GM13977 (cell line): ENCODE measurements at places on chromosomes 11 and 22.

GRCh38 chr11:134944986-134945385, 532.9 kb upstream of the B3GAT1 start:
- DNase-seq: no peak

- no peak for DNase-seq
These were observed 581 bp upstream of the EIF3L start for GRCh38 chr22:37848587-37849088.

DNA sequence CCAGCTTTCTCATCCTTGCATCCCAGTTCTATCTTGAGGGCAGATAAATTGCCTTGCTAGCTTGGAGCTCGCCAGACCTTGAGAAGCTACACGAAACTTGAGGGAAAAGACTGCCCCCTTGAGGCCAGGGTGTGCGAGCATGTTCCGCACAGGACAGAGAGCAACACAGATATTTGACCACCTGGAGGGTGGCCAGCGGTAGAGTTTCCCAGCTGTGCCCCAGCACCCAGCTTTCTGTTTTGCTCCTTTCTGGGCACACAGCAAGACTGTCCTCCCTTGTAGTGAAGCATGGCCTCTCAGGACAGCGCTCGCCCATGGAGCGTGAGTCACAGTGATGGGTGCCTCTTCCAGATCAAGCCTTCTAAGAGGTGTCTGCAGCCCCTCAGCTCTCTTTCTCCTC, 23.5 kb downstream of the SPATA19 start:
- DNase-seq: peak; percentile 78

DNA sequence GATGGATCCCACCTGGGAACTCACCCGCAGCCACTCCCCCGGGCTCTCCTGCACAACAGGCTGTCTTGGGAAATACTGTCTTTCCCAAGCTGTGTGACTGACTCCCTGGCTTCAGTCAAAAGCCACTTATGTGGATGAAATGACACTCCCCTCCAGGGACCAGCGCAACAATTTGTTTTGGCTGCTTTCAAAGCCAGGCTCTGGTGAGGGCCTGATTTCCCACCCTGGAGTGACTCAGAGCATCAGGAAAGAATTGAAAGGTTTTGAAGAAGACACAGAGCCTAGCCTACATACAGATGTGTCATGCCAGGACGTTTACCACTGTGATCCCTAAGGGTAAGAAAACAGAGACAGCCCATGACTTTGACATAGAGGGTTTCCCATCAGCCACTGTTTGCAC, 550.5 kb downstream of the MIAT start:
- no peak for DNase-seq

DNA sequence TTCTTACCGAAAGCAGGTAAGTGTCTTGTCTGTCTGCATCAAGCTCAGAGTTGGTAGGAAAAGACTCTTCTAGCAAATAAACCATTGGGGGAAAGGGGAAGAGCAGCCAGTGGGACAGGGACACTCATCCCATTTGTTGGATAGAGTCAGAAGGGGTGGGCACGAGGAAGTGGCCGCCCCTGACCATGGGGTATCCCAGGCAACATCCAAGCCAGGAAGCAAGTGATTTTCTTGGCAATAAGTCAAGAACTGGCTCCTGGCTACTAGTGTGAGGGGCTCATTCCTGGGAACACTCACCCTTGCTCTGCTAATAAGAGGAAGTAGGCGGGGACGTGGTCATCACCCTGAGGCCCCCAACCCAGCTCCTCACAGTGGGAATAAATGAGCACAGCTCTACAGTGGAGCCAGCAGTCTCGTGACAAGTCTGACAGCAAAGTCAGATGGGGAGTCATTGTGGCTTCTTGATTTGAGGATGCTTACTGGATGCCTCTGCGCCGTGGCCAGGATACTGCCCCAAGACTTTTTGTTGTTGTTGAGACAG, 6.7 kb downstream of the SLC25A18 start:
- DNase-seq: no peak

- DNase-seq: no peak
These were observed 8.6 kb downstream of the LRRC75B start for GRCh38 chr22:24584166-24584790.

GRCh38 chr11:78380615-78381051, 37.0 kb downstream of the GAB2 start:
- no peak for DNase-seq

- peak; percentile 81 for DNase-seq
These were observed 27.9 kb upstream of the ABCC8 start for GRCh38 chr11:17504330-17505107.
